ENCODE measurements at places on chromosomes 13 and 19.

GRCh38 chr13:102954350-102954749 is 108.5 kb downstream of the ERCC5 start:
- DNase-seq = no peak

DNA sequence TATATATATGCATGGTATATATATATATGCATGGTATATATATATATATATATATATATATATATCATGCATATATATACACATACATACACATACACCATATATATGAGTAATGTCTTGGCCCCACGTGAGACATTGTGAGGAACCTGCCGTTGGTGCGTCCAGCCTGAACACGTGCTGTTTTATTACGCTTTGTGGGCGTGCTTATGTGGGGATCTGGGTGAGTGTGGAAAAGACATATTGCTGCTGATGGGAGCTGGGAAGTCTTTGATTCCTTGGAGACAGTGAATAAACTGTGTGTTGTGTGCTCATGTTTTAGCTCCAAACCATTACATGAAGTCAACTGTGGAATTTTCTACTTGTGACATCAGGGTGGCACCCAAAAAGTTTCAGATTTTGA is 28.9 kb downstream of the KCTD15 start:
- DNase-seq = no peak

- no peak for DNase-seq
Observed at GRCh38 chr13:80244574-80244973, 96.4 kb downstream of the SPRY2 start.

DNA sequence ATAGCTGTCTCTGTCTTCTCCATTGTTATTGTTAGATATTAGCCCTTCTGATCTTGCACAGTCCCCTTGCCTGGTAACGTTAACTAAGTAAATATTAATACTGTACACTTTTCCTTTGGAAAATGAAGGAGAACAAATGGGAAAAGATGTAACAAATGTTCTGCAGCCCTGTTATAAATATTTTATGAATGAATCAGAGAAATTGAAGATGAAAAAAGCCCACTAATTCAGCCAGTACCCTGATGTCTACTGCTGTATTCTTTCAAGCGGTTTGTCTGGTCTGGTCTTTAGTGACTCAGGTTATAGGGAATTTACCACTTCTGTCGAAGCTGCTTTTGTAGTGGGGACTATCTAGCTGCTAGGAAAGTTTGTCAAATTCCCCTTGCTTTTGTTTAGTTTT is 121.0 kb downstream of the COG6 start:
- no peak for DNase-seq

- no peak for DNase-seq
Observed at GRCh38 chr13:32790731-32791130, 204.5 kb downstream of the PDS5B start.

GRCh38 chr19:22545751-22546150 is 88.4 kb upstream of the ZNF492 start:
- no peak for DNase-seq

DNA sequence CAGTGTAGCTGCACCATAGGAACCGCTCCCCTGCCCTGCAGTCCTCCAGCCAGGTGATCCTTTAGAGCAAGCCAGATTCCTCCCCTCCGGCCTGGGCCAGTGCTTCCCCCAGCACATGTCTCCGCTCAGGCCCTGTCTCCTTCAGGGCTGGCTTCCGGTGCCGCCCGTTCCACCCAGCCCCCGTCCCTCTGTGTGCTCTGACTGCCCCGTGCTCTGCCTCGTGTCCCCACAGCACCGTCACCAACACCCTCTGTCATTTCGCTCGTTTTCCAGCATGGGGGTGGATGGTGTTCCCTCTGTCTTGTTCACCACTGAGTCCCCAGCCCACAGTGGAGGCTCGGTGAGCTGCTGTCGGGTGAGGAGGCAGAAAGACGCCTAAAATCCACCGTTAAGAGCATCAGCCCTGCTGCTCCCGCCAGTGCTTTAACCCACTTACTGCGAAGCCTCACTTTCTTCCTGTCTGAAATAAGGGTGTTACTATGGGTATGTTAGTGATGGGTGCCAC is 54.5 kb downstream of the TSSK6 start:
- peak; percentile 61 for DNase-seq

GRCh38 chr13:75250526-75251178 is 231.3 kb downstream of the TBC1D4 start:
- no peak for DNase-seq

- no peak for DNase-seq
Observed at GRCh38 chr19:36665832-36666231, 805 bp downstream of the ZNF461 start.

DNA sequence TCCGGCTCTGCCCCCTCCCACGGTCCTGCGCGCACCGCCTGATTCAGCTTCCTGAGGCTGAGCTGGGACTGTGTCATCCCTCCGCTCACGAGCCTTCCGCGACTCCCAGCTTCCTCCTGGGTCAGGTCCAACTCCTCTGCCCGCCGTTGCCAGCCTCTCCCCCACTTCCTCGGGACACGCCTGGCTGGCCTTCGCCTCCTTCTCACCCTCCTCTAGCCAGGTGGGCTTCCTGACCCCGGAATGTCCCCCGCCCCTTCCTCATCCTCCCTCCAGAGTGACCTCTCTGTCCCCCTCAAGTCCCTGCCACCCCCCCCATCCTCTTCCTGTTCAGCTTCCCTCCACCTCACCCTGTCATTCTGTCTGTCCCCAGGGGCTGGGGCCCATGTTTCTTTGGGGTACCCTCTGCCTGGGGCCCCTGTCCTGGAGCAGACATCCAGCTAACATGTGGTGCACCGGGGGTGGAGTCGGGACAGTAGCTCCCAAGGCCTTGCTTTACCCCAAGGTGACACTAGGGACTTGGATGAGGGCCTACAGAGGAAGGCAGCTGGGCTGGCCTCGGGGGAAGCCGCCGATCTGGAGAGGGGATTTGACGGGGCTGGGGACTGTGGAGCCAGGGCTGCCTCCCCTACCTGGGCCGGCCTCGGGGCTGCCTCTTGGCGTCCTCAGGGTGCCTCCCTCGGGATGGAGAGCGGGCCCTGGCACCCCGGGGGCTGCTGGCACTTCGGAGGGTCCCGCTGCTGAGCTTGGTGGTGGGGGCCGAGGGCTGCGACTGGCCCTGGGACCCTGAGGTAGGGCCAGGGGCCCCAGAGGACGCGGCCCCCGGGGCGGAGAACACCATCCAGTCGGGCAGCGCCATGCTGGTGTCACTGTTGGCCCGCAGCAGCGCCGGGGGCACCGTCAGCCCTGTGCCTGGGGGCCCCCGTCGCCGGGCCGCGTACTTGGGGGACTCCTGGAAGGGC is 16.5 kb downstream of the SHANK1 start:
- no peak for DNase-seq

DNA sequence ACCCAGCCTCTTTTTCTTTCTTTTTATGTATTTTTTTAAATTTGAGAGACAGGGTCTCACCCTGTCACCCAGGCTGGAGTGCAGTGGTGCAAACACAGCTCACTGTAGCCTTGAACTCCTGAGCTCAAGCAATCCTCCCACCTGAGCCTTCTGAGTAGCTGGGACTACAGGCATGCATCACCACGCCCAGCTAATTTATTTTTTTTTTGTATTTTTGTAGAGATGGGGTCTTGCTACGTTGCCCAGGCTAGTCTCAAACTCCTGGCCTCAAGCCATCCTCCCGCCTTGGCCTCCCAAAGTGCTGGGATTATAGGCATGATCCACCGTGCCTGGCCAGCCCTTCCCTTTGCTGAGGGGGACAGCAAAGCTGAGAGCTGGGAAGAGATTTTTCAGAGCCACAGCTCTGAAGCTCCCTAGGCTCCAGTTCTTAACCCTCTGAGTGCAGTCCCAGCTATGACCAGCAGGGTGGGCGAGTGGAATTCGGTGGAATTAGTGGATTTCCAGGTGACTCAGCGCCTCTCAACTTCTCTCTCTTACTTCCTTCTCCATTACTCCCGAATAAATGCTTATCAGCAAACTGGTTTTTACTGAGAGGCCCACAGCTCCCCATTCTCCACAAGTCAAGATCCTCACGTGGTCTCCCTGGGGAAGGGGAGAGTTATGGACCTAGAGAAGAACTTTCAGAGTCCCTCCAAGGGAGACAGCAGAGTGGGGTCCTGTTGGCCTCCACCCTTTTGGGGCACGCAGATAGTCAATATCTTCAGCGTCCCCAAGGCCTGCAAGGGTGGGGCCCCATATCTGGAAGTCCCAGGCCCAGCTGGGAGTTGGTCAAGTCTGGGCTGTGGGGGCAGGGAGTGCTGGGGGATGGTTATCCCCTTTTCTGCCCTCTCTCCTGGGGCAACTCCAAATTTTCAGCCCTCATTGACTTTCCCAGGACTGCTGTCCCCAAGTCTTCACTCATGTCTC is 1.2 kb downstream of the BLVRB start:
- DNase-seq = peak; percentile 76

DNA sequence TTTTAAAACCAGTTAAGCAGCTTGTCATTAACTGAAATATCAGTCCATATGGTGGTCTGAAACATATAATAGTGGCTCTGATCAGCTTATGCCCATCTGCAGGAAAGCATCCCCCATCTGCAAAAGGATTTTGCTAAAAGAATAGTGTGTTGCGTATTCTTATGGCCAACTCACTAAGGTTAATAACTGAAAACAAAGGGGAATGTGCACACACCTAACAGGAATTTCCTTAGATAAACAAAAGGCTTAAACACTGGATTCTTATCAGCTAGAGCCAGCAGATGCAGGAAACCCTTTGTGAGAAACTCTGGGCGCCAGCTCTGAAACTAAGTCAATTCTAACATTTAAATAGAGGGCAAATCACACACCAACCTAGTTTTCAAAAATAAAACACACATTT is 22.1 kb downstream of the VPS36 start:
- DNase-seq = no peak

GRCh38 chr13:59877933-59878332 is 285.8 kb downstream of the DIAPH3 start:
- DNase-seq = no peak

GRCh38 chr19:51259348-51260245 is 8.7 kb downstream of the SIGLECL1 start:
- DNase-seq = peak; percentile 26

Measured in activated CD8-positive, alpha-beta memory T cell treated with anti-CD3 and anti-CD28 coated beads, Interleukin-2, amount 50 U/mL, for 4 hours (primary cell).